H4 (cell line): ENCODE measurements at places on chromosomes 2 and 18. TPM values are rescaled to one million over a fixed set of nuclear protein-coding genes. Genes with fewer than 3 reads are reported as not detected.

Gene MOGAT1
- not detected in 2 replicates for total RNA-seq

Gene C2orf49
- total RNA-seq = 12.1 and 18.1 TPM in 2 replicates

Gene NPAS2
- 2.8 and 4.7 TPM in 2 replicates for total RNA-seq

Gene ATL2
- 68.0 and 68.3 TPM in 2 replicates for total RNA-seq

Gene SCYGR4
- not detected in 2 replicates for total RNA-seq

Gene TRAPPC12
- 27.2 and 35.6 TPM in 2 replicates for total RNA-seq

Gene KHK
- 0.14 and 0.48 TPM in 2 replicates for total RNA-seq

Gene GPBAR1
- 0.37 TPM in 1 of 2 replicates, not detected in the other for total RNA-seq

Gene HMSD
- 0.12 TPM in 1 of 2 replicates, not detected in the other for total RNA-seq

Gene COLEC11
- total RNA-seq = not detected in 2 replicates

Gene MREG
- total RNA-seq = 5.5 and 8.3 TPM in 2 replicates

Gene SPR
- total RNA-seq = 47.6 and 52.5 TPM in 2 replicates

Gene ATIC
- total RNA-seq = 24.5 and 31.2 TPM in 2 replicates

Gene CYP26B1
- 1.5 and 1.7 TPM in 2 replicates for total RNA-seq

Gene ALPI
- total RNA-seq = not detected in 2 replicates
